ENCODE measurements at places on chromosomes 16 and 17.

DNA sequence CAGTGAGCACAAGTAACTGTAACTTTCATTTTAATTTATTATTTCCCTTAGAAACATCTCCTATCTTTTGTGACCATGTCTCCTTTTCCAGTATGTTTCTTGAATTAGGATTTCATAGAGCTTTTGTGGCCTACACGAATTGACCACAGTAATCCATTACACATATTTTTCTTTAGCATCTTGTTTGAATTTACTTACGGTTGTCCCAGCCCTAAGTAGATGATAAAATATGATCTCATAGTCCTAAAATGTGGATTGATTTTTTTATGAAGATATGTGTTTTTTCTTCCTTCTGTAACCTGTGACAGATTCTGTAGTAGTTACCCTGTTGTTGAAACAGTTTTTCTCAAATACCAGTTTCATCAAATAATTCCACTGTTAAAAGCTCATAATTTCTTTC lies 61.5 kb downstream of the NF1 start:
- DNase-seq = no peak

DNA sequence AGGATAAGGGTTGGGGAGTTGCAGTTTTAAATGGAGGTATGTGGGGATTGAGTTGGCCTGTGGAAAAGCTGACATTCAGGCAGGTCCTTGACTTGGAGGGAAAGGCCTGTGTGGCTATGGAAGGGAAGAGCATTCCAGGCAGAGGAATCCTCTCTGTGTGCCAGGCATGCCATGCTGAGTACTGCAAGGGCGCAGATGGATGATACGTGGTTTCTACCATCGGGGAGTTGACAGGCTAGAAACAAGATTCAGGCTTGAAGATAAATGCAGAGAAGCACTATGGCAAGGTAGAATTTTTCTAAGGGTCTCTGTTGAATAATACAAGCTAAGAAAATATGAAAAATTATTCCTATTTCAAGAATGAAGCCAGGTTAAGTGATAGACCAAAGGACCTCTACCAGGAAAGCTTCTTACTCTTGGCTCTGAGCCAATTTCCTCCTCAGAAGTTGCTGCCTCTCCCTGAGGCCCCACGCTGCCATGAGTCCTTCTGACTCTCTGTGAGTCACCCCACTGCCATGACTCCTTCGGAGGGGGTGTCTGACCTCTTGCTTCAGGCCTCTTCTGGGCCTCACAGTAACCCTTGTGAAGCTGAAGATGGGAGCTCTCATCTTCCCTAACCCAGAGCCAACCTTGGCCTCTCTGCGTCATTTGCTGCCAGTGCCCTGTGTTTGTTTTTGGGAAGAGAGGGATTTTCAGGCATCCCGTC lies 75.8 kb downstream of the WNT3 start:
- DNase-seq = peak; percentile 44

DNA sequence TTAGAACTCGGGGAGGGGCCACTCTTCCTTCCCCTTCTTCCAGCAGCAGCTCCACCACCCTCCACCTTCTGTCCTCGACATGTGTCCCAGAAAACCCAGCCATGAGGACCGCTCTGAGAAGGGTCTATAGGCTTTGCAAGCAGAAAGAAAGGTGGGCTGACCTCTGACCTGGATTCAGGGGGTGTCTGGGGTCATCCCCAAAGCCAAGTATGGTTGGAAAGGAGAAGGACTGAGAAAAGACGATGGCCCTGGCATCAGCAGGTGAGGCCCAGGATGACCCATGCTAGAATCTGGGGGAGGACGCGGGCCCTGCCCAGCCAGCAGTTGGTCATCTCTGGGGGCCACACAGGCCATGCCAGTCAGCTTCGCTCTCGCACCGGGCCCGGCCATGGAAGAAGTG lies 6.1 kb upstream of the SMIM5 start:
- no peak for DNase-seq

DNA sequence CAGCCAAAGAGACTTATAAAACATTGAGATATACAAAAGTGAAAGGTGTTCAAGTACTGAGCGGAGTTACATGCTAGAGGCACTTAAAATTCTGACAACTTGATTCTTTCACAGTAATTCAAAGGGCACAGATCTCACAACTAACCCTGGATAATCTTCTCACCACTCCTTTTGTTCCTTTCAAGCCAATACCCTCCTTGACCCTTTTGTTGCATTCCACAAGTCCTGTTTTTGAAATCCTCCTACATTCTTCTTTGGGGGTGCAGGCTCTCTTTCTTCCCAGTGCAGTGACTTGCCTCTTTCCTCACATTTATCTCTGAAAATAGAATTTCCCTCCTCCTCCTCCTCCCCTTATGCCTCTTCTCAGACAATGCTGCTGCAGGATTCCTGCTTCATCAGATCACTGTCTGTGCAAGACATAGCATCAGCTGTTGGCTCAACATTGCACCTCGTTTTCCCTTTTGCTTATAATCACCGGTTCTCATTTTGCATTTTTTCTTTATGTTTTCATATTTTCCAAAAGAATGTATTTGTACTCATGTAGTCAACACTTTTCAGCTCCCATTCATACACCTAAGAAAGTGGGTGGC lies 199.3 kb downstream of the CDH8 start:
- DNase-seq = no peak

- peak; percentile 22 for DNase-seq
These were observed 641 bp downstream of the COG8 start for GRCh38 chr16:69338557-69339288.

DNA sequence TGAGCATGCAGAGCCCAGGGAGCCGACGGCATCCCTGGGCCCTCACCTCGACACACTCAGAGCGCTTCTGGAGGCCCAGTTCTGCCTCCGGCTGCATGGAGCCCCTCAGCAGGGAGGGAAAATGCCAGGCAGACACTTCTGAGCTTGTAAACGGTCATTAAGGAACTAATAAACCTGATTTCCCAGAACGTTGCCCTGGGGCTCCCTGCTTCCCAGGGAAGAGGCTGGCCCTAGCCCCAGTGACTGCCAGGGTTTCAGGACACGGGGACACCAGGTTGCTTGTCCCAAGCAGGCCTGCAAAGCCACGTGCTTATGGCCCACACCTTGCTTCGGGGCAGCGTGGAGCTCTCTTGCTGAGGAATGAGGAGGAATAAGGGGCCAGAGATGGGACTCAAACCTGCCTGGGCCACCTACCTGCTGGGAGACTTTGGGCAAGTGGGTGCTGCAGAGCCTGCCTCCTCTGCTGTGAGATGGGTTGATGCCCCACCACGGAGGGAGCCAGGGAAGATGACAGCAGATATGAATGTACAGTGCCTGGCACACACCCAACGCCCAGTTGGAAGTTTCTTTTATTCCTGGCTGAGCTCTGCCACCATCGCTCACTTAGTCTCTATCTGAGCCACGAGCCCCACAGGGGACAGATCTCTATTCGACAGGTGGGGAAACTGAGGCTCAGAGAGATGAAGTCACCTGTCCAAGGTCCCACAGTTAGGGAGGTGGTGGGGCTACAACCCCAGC lies 5.4 kb downstream of the RHBDF2 start:
- DNase-seq = no peak

GRCh38 chr17:12618557-12618956 lies 47.1 kb upstream of the MYOCD start:
- no peak for DNase-seq

DNA sequence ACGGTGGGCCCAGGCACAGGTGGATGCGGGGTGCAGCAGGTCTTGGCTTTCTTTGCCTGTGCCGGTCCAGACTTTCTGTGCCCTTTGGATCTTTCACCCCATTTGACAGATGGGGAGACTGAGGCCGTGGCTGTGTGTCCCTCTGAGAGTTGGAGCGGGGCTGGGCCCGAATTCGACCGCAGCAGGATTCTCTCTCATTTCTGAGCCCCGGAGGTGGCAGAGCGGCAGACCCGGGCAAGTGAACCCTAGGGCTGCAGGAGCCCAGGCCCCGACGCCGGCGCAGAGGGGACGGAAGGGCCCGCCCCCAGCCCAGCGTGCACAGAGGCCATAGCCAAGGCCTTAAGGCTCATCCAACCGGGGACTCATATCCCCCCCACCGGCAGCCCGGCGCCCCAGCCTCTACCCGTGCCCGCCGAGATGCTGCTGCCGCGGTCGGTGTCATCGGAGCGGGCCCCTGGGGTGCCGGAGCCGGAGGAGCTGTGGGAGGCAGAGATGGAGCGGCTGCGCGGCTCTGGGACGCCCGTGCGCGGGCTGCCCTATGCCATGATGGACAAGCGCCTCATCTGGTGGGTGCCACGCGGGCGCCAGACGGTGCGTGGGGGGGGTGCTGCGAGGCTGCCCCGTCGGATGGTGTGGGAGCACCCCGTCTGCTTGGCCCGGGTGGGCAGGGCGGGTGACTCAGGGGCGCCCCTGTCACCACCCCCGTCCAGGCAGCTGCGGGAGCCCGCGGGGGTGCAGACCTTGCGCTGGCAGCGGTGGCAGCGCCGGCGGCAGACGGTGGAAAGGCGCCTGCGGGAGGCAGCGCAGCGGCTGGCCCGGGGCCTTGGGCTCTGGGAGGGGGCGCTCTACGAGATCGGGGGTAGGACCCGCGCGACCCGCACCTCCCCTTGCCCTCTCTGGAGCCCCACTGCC lies 857 bp downstream of the TMC8 start:
- peak; percentile 73 for DNase-seq

DNA sequence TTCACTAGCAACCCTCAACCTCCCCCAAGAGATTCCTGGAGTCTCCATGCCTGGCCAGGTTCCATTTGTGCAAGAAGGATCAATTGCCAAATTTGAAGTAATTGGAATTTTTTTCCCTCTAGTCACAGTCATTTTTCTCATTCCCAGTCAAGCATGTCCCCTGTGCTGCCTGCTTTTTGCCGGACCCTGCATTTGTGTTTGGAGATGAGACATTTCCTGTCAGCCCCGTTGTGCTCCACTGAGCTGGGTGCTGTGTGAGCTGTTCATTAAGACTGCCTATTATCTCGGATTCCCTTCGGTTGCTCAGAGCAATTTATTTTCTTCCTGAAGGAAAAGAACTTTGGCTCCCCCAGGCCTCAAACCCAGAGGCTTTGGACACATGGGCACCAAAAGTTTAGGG lies 201.0 kb upstream of the NLRP1 start:
- no peak for DNase-seq

DNA sequence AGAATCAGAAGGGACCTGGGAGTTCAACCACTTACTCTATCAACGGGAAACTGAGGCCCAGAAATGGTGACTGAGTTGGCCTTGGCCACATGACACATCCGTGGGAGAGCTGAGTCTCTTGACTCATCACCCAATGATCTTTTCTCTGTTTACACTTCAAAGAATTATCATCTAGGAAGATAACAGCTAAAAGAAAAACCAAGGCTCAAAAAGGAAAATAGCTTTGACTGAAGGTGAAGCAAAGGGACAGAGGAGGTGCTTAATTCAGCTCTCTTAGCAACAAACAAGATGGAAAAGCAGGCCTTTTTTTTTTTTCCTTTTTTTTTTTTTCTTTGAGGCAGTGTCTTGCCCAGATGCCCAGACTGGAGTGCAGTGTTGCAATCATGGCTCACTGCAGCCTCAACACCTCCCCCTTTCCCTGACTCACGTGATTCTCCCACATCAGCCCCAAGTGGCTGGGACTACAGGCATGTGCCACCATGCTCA lies 16.7 kb downstream of the ERCC4 start:
- DNase-seq = no peak

DNA sequence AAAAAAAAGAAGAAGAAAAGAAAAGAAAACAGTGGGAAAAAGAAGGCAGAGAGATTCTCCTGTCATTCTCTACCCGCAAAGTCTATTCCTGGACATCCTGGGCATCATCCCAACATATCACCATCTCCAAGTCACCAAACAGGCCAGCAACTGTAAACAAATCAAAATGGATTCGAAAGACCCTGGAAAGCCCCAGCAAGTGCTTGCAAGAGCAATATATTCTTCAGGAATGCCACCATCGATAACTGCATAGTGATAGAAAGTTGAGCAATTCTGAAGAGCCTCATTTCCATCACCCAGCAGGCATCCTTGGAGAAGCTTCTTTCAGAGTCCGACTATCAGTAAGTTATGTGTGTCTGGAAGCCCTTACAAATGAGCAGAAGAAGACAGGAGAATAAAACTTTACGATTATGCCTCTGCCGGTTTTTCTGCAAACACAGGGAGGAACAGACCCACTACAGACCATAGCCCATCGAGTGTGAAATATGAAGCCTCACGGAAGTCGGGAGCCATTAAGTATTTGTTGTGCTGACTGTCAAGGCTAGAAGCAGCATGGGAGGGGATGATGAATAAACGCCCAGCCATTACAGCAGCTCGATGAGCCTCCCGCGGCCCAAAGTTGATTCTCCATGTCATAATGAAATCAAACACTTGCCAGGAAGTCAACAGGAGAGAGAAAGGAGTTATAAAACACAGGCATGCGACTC lies 64.5 kb upstream of the SEC14L1 start:
- DNase-seq = no peak

- DNase-seq = no peak
These were observed 43.0 kb downstream of the TRARG1 start for GRCh38 chr17:1322480-1322879.
